ENCODE measurements at places on chromosomes 2 and 18.

- DNase-seq, result peak; percentile 96
These were observed 46.3 kb downstream of the CDC42EP3 start for GRCh38 chr2:37625156-37625555.

DNA sequence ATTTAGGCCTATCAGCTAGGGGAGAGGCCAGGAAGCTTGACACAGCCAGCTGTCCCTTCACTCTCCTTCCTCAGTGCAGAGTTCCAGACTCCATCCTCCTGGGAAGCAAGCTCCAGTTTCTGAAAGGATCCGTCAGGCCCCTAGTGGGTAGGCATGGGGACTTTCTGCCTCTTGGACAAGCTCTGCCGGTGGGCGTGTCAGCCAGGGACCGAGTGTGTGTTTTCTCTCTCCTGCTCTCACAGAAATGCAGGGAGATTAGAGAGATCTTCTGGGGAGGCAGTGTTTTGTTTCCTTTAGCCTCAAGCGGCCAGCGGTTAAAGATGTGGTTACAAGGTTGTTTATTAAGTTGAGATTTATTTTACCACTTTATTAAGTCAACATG, 29.9 kb upstream of the OTOS start:
- no peak for DNase-seq

DNA sequence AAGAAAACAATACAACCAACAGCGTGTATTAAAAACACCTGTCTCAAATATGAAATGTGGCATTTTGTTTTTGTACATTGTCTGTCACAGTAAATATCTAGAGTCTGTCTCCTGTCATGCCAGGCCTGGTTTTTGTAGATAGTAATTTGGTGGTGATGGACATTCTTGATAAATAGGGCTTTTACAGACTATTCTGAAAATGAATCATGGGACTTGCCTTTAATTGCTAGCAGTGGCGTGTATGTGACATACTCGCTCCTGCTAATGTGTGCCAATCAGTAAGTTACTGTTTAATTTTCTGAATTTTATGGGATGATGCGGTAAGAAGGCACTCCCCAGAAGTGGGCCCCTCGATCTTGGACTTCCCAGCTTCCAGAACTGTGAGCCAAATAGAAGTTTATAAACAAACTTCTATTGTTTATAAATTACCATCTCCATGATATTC, 83.7 kb downstream of the TANC1 start:
- no peak for DNase-seq

DNA sequence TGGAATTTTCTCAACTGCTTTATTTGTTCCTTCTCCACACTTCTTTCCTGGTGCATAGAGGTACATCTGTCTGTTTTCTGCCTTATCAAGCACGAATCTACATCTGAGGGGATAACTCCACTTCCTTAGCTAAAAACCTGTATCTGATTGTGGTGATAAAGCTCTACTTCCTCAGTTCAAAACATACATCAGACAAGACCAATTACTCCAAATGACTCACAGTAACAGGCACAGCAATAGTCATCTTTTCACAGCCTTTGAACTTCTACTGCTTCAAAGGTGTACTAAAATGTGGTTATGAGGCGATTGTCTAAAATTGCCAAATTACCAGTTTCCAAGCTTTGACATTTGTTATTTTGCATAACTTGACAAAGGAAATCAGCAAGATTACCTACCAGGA, 803.6 kb upstream of the ZEB2 start:
- peak; percentile 25 for DNase-seq

GRCh38 chr2:73952499-73953446, 26.1 kb downstream of the DGUOK start:
- DNase-seq, result peak; percentile 28

GRCh38 chr18:79796016-79796415, 1.7 kb upstream of the KCNG2 start:
- no peak for DNase-seq

- DNase-seq, result no peak
These were observed 100.8 kb upstream of the ZSWIM2 start for GRCh38 chr2:186949726-186950256.

GRCh38 chr18:63881851-63882250, 5.7 kb upstream of the SERPINB2 start:
- peak; percentile 68 for DNase-seq

- DNase-seq, result no peak
These were observed 800 bp downstream of the RPRM start for GRCh38 chr2:153477636-153478288.

GRCh38 chr18:21183670-21184069, 58.4 kb upstream of the GREB1L start:
- no peak for DNase-seq

DNA sequence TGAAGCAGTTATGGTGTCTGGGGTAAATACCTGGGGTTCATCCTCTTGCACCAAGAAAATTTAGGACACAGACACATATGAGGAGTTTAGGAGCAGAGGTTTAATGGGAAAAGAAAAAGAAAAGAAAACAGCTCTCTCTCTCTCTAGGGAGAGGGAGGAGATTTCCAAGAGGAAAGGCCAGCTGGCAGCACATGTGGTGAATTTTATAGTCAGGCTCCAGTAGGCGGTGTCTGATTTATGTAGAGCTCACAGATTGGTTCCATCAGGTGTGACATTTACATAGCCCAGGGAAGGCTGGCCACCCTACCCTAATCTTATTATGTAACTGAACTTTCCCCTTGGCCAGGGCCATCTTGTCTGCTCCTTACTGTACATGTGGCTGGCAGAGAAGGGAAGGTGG, 297.5 kb upstream of the RGPD4 start:
- no peak for DNase-seq

- no peak for DNase-seq
These were observed 151.8 kb upstream of the KCTD1 start for GRCh38 chr18:26700201-26700600.

DNA sequence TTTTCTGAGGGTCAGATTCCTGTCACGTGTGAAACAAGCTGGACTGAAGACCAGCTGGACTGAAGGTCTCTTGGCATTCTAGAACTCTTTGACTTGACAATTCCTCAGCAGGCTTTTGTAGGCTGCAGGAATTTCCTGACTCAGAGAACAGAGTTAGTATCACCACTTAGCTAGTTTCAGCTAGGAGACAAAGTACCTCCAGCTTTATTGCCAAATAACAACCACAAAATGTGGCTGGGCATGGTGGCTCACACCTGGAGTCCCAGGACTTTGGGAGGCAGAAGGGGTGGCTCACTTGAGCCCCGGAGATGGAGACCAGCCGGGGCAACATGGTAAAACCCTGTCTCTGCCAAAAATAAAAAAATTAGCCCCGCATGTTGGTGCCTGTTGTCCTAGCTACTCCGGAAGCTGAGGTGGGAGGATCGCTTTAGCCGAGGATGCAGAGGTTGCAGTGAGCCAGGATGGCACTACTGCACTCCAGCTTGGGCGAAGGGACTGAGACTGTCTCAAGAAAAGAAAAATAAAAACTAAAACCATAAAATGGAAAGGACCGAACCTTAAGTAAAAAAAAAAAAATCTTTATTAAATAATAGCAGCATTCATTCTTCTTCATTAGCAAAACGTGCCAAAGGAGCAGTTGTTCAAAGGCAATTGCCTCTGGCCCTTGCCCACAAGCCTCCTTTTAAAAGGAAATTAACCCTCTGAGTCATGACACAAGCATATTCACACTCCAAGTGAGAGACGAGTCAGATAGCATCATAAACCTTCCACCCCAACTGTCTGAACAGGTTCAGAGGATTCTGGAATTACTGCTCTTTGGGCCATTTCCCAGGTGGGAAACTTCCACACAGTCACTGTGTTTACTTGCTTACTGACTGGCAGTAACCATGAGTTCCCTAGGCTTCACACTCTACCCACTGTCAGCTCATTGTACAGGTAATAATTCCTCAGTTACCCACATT, 88.9 kb downstream of the MYL12B start:
- no peak for DNase-seq

DNA sequence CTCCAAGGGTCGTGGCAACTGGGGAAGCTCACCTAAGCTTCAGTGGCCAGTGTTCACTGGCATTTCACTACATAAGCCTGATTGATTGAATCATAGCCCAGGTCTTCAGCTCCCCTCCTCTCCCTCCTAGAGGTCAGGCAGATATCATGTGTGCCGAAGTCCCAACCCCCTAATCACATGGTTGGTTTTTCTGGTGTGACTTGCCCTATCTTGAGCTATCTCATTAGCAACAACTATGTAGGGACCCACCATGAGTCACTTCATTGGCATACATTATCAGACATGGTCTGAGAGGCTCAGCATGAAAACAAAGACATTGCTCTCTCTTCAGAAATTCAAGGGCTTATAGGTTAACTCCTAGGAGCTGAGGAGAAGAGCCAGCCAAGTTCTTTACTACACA, 76.8 kb downstream of the LYPD1 start:
- peak; percentile 12 for DNase-seq

- DNase-seq, result no peak
These were observed 4.4 kb upstream of the GPR35 start for GRCh38 chr2:240620859-240621258.

DNA sequence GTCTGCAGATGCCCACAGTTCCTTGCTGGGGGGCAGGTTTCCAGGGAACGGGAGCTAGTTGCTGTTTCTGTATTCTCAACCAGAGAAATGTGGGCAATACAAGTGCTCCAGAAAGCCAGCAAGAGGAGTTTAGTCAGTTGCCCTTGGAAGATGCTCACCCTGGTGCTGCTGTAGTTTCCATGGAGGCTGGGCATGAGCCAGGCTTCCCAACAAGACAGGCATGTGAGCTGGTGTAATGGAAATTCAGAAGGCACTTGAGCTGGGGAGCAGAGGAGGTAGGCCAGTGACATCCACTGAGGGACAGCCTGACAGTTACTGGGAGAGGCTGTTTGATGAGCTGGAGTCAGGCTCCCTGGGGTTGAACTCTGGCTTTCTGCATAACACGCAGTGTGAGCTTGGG, 7.7 kb downstream of the HK2 start:
- DNase-seq, result no peak

DNA sequence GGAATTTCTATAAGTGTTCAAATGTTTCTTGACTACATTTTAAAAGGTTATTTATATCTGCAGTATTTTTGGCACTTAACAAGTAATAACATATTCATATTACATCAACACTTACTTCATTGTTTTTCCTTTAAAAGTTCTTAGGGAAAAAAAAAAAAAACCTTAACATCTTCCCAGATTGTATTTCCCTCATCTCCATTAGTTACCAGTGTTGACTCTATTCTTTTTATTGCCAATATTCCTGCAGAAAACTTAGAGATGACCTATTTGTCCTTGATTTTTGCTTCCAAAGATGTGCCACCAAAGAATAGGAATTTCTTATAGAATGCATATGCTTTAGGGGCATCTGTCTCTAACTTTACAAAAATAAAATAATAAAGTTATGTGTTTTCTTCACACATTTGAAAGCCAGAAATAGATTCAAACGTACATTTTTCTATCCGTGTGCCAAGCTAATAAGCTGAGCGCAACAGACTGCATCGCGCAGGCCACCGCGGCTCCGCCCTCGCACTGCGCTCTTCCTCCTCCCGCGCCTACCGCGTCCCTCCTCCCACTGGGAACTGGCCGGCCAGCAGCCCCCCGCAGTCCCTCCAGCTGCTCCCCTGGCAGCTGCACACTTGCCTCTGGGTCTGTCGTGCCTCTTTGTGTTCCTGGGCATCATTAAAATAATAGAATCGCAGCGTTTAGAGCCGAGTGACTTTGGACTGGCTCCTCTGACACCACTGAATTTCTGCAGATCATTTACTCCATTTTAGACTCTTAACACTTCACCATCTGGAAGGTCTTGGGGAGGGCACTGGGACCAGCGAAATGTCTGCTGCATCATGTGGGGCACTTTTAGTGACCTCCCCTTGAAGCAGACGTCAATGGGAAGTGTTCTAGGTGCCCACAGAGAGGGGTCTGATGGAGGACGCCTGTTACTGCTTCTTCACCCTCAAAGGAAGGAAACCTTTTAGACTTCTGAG, 21.2 kb upstream of the NAB1 start:
- DNase-seq, result no peak

DNA sequence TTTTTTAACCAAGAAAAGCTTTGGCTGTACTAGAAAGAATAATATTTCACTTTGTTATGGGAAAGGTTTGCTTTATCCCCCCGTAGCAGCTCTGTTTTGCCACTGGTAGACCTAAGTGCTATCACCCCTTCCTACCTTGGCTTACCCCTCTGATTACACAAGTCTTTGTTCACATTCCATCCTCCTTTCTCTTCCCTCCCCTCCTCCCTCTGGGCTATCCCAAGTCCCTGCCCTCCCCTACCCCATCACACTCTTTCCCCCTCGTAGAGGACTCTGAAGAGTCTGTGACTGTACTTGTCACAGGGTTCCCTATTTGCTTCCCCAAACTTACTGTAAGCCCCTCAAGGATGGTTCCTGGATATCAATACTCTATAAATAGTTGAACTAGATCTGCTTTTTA, 152.9 kb upstream of the NOSTRIN start:
- no peak for DNase-seq

Data from fibroblast of skin of right quadriceps (primary cell).